ENCODE measurements at places on chromosomes 5 and 9.

GRCh38 chr9:81690251-81690851 is 1.0 kb upstream of the TLE1 start:
- no peak for DNase-seq

- DNase-seq = no peak
Measured at GRCh38 chr5:82058710-82059109, 86.9 kb downstream of the ATG10 start.

DNA sequence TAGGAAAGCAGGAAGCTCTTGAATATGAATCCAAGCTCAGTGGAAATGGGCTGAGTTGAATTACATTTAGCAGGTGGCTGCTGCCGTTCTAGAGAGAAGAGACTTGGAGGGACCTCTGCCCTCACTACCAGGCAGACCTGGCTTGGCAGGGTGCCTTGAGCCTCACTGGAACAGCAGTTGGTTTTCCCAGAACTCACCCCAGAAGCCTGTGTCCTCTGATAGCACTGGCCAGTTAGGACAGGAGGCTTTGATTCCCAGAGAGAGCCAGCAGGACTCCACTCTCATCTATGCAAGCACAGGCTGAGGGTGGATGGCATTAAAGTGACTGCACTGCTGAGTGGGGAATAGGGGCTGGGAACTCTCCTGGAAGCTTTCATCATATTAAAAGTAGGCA is 54.8 kb downstream of the PWWP2A start:
- no peak for DNase-seq

DNA sequence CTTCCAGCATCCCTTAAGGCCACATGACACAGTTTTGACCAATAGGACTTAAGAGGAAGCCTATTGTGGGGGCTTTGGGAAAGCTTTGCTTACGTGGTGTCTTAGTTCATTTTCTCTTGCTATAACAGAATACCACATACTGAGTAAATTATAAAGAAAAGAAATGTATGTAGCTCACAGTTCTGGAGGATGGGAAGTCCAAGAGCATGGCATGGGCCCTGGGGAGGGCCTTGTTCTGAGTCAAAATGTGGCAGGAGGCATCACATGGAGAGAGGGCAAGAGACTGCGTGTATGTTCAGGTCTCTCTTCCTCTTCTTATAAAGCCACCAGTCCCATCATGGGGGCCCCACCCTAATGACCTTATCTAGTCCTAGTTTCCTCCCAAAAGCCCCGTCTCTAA is 68.6 kb upstream of the CPEB4 start:
- DNase-seq = no peak

DNA sequence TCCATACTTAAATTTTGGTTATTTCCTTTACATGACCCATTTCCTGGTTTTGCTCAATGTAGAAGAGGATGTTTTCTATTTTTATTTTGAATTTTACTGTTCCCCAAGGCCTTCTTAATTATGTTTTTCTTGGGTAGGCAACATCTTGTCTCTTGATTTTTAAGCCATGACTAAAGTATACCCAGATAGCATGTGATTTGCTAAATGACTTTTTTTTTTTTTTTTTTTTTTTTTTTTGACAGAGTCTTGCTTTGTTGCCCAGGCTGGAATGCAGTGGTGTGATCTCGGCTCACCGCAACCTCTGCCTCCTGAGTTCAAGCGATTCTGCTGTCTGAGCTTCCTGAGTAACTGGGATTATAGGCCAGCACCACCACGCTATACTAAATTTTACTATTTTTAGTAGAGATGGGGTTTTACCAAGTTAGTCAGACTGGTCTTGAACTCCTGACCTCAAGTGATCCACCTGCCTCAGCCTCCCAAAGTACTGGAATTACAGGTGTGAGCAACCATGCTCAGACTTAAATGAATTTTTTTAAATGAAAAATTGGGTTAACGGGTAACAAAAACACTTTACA is 198.6 kb upstream of the DAB2 start:
- DNase-seq = no peak
